ENCODE measurements at places on chromosomes 3 and 15.

DNA sequence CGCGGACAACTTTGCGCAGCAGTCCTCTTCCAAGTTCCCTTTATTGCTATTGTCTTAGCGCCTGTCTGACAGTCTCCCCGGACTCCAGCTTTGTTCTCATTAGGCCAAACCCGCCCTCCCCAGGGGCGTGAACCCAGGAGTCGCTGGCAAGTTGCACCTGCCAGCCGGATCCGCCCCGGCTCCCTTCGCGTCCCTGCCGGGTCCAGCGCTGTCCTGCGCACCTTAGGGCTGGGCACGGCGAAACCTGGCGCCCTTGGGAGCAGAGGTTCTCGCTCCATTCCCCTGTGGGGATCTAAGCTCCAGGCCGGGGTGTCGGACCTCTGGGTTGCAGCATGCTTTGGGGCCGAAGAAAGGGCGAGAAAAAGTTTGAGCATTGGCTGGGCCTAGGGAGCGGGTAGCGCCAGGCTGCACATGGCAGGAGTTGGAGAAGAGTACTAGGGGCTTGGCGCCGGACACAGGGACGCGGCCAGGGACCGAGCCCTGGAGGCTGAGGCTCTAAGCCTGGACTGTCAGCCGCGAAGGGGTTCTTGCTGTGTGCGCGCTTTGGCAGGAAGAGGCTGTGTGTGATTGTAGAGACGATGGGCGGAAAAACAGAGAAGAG lies 335.1 kb upstream of the THRB start:
- no peak for DNase-seq

GRCh38 chr3:128226186-128226725 lies 73.0 kb downstream of the EEFSEC start:
- no peak for DNase-seq

- no peak for DNase-seq
Measured at GRCh38 chr15:78630886-78631633, 9.9 kb downstream of the CHRNB4 start.

DNA sequence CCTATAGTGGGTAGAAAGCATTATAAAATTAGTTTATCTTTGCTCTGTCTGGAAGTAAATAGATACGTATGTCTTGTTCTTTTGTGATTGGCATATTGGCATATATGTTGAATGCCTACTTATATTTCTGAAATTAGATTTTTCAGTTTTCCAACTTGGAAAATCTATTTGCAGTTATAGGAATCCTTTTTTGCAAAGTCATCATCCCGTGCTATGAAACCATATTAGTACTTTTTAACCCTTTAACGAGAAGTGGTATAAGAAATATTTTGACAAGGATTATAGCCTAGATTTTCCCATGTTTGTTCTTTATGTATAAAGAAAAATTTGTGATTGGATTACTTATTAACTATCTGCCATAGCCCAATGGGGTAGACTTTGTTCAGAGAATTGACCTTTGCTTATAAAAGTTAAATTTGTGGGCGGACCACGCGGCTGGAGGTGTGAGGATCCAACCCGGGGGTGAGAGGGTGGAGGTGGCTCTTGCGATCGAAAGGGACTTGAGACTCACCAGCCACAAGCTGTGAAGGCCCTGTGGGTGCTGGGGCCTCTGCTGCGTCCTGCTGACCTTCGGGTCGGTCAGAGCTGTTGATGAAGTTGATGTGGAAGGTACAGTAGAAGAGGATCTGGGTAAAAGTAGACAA lies 5.9 kb downstream of the LRRC28 start:
- DNase-seq = no peak

DNA sequence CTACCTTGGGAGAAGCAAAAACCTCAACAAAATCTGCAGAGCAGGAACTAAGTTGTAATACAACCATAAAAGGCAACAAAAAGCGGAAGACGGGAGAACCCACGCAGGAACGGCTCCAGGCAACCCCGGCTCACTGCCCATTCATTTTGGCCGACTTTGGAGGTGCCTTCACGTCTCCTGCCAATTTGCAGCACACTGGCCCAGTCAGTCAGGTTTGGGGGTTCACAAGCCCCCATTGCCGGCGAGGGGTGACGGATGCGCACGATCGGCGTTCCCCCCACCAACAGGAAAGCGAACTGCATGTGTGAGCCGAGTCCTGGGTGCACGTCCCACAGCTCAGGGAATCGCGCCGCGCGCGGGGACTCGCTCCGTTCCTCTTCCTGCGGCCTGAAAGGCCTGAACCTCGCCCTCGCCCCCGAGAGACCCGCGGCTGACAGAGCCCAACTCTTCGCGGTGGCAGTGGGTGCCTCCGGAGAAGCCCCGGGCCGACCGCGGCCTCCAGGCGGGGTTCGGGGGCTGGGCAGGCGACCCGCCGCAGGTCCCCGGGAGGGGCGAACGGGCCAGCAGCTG lies 463 bp downstream of the TERC start:
- DNase-seq = peak; percentile 82

- peak; percentile 57 for DNase-seq
Measured at GRCh38 chr3:113948015-113948917, 453 bp downstream of the ZDHHC23 start.

- DNase-seq = no peak
Measured at GRCh38 chr3:136929977-136930670, 27.7 kb upstream of the IL20RB start.

GRCh38 chr3:18223571-18223970 lies 201.6 kb downstream of the SATB1 start:
- DNase-seq = peak; percentile 72

GRCh38 chr15:93816815-93817214 lies 414.5 kb upstream of the MCTP2 start:
- DNase-seq = no peak

DNA sequence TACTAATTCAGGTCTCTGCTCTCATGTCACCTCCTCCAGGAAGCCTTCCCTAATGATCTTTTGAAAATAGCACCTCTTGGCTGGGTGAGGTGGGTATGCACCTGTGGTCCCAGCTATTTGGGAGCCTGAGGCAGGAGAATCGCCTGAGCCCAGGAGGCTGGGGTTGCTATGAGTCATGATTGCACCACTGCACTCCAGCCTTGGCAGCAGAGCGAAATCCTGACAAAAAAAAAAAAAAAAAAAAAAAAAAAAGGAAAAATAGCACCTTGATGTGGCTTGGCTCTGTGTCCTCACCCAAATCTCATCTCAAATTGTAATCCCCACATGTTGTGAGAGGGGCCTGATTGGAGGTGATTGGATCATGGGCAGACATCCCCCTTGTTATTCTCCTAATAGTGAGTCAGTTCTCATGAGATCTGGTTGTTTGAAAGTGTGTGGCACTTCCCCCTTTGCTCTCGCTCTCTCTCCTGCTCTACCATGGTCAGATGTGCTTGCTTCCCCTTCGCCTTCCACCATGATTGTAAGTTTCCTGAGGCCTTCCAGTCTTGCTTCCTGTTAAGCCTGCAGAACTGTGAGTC lies 11.2 kb upstream of the RNU6-1 start:
- no peak for DNase-seq

- no peak for DNase-seq
Measured at GRCh38 chr3:191165802-191166201, 33.2 kb upstream of the OSTN start.

DNA sequence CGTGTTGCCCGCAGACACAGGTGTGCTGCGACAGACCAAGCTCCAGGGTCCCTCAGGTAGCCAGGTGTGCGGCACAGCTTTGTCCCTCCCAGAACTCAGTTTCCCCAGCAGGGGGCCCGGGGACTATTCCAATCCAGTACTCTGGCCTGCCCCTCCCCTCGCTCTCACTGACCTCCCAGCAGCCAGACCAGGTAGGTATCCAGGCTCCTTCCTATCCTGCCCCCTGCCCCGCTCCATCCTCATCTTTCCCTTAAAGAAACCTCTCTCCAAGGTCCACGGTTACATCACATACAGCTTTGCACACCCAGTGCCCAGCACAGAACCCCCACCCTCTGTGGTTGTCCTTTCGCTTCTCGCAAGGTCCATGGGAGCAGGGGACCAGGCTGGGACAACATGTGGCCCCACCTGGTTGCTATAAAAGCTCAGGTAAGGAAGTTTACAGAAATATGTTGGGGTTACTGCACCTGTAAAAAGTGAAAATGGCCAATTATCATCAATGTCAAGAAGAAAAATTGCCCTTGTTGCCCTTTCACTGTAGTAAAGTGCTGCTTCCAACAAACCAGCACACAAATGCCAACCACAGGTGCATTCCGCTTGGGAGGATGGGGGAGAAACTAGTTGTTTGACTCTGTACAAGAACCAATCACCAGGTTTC lies 7.3 kb upstream of the CYP11A1 start:
- DNase-seq = no peak

DNA sequence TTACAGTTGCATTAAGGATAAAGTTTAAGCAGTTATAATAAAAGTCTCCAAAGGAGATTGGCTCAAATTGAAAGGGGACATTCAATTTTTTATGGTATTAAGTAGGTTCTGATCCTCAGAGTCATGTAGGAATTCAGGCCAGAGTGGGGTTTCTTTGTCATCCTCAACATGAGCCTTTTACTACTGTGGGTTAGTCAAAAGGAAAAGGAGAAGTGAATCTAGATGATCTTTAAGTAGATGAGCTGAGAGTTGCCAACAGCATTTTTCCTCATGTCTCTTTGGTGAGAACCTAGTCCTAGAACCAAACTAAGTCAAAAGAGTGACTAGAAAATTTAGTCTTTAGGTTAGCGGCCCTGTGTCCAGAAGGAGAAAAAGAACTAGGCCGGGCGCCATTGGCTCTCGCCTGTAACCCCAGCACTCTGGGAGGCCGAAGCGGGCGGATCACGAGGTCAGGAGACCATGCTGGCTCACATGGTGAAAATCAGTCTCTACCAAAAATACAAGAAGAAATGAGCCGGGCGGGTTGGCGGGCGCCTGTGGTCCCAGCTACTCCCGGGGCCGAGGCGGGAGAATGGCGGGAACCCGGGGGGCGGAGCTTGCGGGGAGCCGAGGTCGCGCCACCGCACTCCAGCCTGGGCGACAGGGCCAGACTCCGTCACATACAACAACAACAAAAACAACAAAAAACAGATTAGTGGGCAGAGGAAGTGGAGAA lies 4.2 kb upstream of the CHL1 start:
- no peak for DNase-seq

DNA sequence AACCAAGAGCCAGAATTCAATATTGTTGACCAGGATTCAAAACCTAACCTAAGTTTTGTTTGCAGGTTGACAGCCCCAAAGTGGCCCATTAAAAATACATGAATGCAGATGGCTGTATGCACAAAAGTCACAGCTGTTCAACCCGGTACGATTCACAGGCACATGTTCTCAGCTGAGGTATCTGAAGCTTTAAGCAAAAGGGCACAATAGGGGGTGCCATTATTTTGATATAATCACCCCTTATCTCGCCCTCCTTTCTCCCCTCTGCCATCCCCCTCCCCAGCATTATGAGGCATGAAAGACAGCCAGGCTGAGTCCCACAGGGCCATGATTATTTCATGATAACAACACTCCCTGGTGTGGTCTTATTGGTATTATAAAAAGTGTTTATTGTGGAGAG lies 264.9 kb downstream of the EBLN2 start:
- DNase-seq = no peak

- no peak for DNase-seq
Measured at GRCh38 chr3:112685420-112685819, 44.5 kb upstream of the CCDC80 start.

DNA sequence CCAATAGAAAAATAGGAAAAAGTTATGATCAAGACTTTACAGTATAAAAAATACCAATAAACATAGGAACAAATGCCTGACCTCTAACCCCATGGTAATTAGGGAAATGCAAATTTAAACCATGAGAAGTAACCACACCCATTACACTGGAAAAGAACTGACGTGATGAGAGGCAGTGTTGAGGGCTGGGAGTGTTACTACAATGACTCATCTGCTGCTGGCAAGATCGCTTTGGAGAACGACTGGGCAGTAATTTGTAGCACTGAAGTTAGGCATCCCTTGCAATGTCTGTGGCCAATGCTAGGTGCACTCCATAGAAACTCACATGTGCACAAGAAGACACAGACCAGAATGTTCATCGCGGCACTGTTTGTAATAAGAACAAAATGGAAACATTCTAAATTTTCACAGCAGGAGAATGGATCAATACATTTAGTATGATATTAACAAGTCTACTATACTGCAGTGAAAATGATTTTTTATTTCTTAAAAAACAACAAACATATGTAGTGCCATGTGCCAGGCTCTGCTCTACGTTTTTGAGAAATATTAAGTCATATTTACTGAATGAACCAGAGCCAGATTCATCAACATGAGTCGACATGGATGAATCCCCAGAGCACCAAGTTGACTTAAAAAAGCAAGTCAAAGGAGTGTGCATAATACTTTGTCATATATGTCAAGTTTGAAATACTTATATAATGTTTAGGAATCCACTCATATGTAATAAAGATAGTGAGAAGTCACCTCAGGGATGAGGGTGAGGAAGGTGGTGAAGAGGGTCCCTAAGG lies 37.6 kb upstream of the EPHB3 start:
- no peak for DNase-seq

- DNase-seq = no peak
Measured at GRCh38 chr3:45632956-45633355, 38.4 kb downstream of the LIMD1 start.

DNA sequence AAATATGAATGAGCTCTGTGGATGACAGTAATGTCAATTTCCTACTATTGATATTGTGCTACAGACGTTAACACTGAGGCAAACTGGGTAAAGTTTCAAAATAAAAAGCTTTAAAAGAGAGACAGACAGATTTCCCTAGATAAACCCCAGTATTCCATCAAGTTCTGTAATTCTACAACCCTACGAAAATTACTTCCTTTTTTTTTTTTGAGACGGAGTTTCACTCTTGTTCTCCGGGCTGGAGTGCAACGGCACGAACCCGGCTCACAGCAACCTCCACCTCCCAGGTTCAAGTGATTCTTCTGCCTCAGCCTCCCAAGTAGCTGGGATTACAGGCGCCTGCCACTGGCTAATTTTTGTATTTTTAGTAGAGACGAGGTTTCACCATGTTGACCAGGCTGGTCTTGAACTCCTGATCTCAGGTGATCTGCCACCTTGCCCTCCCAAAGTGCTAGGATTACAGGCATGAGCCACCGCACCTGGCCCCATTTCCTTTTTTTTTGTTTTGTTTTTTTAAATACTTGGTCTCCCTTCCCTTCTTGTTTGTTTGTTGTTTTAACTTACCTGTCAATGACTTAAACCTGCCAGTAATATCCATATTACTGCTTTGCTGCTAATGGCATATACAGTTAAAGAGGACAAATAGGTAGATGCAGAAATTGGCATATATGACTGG lies 57.2 kb downstream of the CBLB start:
- DNase-seq = no peak

DNA sequence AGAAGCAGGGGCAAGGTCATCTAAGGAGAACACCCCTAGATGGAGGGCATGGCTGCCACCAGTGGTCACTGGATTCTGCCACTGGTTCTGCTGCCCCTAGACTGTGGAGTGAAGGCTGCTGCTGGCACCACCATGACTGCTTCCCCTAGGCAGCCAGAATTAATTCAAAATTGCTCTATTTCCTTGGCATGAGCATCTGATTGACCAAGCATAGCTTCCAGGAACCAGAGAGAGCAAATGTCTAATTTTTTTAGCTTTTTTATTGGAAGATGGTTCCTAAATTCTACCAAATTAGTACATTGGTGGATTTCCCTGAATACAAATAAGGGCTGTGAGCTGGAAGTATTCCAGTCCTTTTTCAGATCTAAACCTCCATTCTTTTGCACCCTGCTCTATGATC lies 270.2 kb upstream of the GBE1 start:
- no peak for DNase-seq

- DNase-seq = no peak
Measured at GRCh38 chr3:161251716-161252115, 30.6 kb downstream of the NMD3 start.
